ENCODE measurements at places on chromosomes 11 and 22. TPM values are rescaled to one million over a fixed set of nuclear protein-coding genes. Genes with fewer than 3 reads are reported as not detected.

- no peak for DNase-seq
These were observed 166.1 kb downstream of the C11orf91 start for GRCh38 chr11:33534575-33534974.

DNA sequence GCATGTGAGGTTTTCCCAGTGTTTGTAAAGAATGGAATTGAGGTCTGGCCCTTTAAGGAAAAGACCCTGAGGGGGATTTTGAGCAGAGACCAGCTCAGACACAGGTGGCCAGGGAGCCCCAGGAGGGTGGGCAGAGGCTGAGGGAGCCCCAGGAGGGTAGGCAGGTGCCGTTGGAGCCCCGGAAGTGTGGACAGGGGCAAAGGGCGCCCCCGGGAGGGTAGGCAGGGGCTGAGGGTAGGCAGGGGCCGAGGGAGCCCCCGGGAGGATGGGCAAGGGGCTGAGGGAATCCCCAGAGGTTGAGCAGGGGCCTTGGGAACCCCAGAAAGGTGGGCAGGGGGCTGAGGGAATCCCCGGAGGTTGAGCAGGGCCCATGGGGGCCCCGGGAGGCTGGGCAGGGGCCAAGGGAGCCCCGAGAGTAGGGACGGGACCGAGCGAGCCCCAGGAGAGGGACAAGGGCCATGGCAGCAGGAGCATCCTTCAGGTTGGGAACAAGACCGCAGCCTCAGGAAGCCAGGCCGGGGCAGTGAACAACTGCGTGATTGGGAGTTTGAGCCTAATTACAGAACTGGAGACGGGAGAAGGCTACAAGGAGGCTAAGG lies 292.0 kb downstream of the BRD1 start:
- no peak for DNase-seq

DNA sequence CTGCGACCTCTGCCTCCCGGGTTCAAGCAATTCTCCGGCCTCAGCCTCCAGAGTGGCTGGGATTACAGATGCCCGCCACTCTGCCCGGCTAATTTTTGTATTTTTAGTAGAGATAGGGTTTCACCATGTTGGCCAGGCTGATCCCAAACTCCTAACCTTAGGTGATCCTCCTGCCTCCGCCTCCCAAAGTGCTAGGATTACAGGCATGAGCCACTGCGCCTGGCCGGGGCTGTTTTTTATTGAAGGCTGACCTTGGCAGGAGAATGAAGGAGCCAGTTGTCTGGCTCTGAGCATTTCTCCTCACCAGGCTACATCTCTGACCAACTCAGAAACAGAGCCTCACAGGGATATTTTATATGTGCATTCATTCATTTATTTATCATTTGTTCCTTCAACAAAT lies 2.3 kb downstream of the KIAA1671 start:
- no peak for DNase-seq

DNA sequence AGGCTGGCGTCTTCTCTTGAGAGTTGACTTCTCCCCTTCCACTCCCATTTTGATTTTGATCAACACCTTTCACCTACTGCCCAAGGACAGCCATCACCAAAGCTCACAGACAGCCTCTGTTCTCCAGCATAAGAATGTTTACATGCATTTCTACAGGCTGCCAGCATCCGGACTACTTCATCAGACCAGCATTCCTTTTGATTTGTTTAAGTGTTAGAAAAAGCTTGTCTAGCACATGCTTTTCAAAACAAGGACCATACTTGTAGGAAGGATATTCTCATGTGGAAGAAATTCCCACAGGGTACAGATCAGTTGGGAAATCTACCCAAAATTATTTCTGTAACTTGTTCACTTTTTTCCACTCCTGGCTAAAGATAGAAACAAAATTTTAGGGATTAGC lies 6.2 kb upstream of the KCNA4 start:
- no peak for DNase-seq

DNA sequence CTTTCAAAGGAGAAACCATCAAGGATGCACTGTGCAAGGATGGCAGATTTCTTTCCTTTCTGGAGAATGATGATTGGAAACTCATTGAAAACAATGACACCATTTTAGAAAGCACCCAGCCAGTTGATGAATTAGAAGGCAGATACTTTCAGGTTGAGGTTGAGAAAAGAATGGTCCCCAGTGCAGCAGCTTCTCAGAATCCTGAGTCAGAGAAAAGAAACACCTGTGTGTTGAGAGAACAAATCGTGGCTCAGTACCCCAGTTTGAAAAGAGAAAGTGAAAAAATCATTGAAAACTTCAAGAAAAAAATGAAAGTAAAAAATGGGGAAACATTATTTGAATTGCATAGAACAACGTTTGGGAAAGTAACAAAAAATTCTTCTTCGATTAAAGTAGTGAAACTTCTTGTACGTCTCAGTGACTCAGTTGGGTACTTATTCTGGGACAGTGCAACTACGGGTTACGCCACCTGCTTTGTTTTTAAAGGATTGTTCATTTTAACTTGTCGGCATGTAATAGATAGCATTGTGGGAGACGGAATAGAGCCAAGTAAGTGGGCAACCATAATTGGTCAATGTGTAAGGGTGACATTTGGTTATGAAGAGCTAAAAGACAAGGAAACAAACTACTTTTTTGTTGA lies 9.8 kb downstream of the FAM111A start:
- DNase-seq = no peak

DNA sequence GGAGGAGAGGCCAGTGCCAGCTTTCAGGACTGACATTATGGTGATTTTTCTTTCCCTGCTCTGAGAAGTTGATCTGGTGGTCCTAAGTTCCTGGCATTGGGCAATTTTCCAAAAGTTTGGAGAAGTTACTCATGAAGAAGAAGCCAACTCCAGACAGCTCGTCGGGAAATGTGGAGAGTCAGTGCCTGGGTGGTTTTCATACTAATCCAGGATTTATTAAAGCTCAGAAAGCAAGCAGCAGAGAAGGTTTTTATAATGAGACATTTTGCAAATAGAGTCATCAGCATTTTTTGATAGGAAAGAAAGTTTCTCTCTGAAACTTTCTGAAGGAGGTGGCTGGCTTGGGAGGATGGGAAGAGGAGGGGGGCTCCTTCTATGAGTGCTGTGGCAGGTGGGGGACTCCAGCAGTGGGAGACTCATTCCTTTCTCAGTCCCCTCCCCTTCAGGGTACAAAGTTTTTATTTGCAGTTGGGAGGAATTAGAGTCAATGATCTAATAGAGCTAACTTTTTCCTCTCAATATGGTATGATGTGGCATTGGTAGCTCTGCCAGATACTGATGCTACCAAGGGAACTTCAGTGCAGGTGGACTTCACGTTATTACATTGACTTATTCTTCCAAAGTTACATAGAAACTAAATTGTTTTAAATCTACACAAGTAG lies 55.4 kb downstream of the LIF start:
- DNase-seq = no peak

- no peak for DNase-seq
These were observed 5.2 kb downstream of the SBF1 start for GRCh38 chr22:50469377-50470305.

- no peak for DNase-seq
These were observed 130.5 kb upstream of the ANO3 start for GRCh38 chr11:26201411-26201810.

- no peak for DNase-seq
These were observed 51.5 kb downstream of the EXT2 start for GRCh38 chr11:44146931-44147330.

RIMBP3B gene
- total RNA-seq = 0.08 TPM

ATG16L2 gene
- total RNA-seq = 10.0 TPM

KIF18A gene
- 0.43 TPM for total RNA-seq

MCHR1 gene
- 2.0 TPM for total RNA-seq

BEST1 gene
- 1.3 TPM for total RNA-seq

ACTN3 gene
- total RNA-seq = not detected

PAMR1 gene
- 15.3 TPM for total RNA-seq

SPDYC gene
- total RNA-seq = not detected

RBM4 gene
- total RNA-seq = 53.8 TPM

ACR gene
- total RNA-seq = 0.39 TPM
